Panc1 (cell line): ENCODE measurements at places on chromosomes 5 and 9.

DNA sequence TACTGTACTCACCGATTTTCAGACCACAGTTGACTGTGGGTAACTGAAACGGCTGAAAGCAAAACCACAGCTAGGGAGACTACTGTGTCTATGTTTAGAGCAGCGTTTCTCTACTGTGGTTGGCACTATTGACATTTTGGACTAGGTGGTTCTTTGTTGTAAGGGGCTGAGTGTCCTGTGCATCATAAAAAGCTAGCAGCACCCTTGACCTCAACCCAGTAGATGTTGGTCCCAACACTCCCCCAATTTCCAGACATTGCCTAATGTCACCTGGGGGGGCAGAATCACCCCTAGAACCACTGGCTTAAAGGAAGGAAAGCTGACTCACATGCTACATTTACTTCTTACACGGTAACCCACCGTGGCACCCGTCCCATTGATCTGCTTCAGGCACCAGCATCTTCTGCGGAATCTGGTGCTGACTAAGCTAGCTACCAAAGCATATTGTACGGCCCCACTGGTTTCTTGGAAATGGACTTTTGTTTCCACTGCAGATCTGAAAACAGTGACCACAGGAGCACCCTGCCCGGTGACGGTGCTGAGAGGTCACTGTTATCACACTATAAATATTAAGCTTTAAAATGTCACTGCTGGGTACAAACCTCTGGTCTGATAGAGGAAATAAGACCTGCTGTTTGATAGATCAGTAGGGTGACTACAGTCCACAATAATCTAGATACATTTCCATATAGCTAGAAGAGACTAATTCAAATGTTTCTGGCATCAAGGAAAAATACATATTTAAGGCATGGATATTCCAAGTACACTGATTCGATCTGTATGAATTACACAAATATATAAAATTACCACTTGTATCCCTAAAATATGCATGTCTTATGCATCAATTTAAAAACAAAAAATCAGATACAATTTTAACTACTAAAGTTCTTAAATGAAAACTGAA is 151.4 kb downstream of the HSD17B3 start:
- DNase-seq = no peak

- no peak for DNase-seq
Observed at GRCh38 chr9:110933350-110934001, 104.8 kb downstream of the LPAR1 start.

- DNase-seq = no peak
Observed at GRCh38 chr5:80387063-80387768, 20.6 kb upstream of the ZFYVE16 start.

DNA sequence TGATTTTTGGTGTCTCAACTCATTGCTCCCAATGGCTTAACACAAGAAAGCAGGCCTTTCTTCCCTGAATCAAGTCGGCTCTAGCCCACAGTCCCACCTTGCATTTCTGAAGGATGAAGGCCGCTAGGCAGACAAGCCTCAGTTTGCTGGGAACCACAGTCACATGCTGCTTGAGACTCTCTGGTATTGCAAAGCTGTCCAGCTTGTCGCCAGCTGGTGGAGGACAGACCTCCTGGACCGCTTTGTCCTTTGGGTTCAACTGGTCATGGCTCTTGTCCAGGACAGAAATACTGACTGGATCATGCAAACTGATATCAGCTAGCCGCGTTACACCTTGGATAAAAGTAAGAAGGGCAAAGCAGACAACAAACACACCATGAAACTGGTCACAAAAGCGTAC is 23.1 kb downstream of the DDX31 start:
- no peak for DNase-seq

GRCh38 chr9:16426716-16427115 is 443.8 kb downstream of the BNC2 start:
- DNase-seq = no peak

- no peak for DNase-seq
Observed at GRCh38 chr9:132877824-132878694, at the start of gene AK8. Gene AK8, minus strand, starts transcription at chr9:132878284. Its CDS starts 29 bp downstream, at chr9:132878255.

DNA sequence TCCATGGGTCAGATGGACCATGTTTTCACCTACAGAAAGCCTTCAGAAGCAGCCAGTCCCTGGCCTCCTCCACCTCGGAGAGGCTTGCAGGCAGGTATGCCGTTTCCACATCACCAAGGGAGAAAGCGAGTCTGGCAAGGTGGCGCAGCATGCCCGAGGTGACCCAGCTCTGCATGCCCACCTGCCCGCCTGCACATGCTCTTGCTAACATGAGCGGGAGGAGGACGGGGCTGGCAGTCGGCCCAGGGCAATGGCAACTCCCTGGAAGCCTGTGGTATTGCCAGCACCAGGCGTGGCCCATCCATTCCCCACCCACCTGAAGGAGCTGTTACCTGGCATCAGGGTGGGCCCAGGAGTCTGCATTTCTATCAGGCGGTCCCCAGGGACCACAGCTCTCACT is 3.3 kb upstream of the NINJ1 start:
- DNase-seq = no peak
